ENCODE measurements at places on chromosomes 16 and 17. TPM values are rescaled to one million over a fixed set of nuclear protein-coding genes. Genes with fewer than 3 reads are reported as not detected.

The CDH15 gene
- polyA plus RNA-seq, result 0.08 TPM

The KRT33A gene
- not detected for polyA plus RNA-seq

The TMEM235 gene
- not detected for polyA plus RNA-seq

The LRRC75A gene
- polyA plus RNA-seq, result 3.9 TPM

The ARHGAP44 gene
- 4.3 TPM for polyA plus RNA-seq

The CSH1 gene
- polyA plus RNA-seq, result not detected

The CCT6B gene
- polyA plus RNA-seq, result 2.6 TPM

The C16orf96 gene
- not detected for polyA plus RNA-seq

The ETV4 gene
- polyA plus RNA-seq, result 0.50 TPM

The DGKE gene
- polyA plus RNA-seq, result 3.6 TPM

The EPX gene
- not detected for polyA plus RNA-seq

The VPS4A gene
- polyA plus RNA-seq, result 44.6 TPM

The MPP2 gene
- polyA plus RNA-seq, result 1.4 TPM

The DPEP3 gene
- polyA plus RNA-seq, result not detected

The RHBDL3 gene
- polyA plus RNA-seq, result not detected

The WNT3 gene
- polyA plus RNA-seq, result 0.15 TPM

The LRRC37A2 gene
- polyA plus RNA-seq, result 3.6 TPM

The TNFSF13 gene
- 25.7 TPM for polyA plus RNA-seq

The NLRC3 gene
- polyA plus RNA-seq, result not detected

The PIMREG gene
- not detected for polyA plus RNA-seq

The CLEC19A gene
- not detected for polyA plus RNA-seq

The TAC4 gene
- not detected for polyA plus RNA-seq

The DPEP2NB gene
- polyA plus RNA-seq, result not detected

The CDH1 gene
- polyA plus RNA-seq, result 9.6 TPM

The GLTPD2 gene
- polyA plus RNA-seq, result 3.4 TPM

The ARHGAP27 gene
- 9.4 TPM for polyA plus RNA-seq

The TBX21 gene
- not detected for polyA plus RNA-seq

The TMEM186 gene
- polyA plus RNA-seq, result 10.3 TPM

Measured in aorta (tissue), 5 donors.